ENCODE measurements at places on chromosomes 5 and 9.

DNA sequence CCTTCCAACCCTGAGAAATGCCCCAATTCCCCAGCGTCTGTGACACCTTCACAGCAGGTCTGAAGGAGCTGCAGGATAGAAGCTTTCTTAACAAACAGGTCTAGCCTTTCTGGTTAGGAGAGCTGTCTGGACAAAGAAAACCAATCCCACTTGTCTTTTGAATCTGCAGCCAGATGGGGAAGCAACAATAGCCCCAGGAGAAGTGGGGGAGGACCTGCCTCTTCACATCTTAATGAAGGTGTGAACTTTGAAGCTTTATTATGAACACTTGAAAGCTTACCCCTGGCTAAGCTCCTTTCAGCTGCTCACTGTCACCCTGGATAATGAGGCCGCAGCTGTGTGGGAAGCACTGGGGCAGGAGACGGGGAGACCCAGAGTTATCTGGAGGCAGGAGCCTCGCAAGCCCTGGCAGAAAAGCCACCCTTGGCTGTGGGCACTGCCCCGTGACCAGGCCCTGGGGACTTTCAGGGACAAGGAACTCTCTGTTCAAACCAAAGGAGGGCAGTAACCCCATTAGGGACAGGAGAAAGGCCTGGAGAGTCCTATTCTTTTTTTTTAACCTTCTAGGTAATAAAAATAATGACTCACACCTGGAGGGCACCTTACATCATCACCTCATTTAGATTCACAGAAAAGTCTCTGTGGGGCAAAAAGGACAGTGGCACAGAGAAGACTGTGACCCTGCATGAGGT, 151.8 kb upstream of the RAD23B start:
- no peak for DNase-seq

DNA sequence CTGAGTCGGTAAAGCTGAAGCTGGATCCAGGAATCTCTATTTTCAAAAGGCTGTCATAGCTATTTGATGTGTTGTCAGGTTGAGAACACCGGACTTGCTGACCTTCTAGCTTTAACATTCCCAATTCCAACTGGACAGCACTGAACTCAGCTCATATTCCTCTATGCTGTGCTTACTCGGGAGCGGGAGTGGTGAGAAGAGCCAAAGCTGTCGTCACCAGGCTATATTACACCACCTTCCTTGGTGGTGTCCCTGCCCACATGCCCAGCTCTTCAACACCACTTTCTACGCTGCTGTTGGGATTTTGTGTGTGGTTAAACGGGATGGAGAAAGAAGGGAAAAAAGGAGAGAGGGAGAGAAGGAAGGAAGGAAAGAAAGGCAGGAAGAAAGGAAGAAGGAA, 653.6 kb downstream of the RAB3C start:
- no peak for DNase-seq

- DNase-seq: peak; percentile 14
Measured at GRCh38 chr5:89769975-89770374, 639.6 kb downstream of the CETN3 start.

DNA sequence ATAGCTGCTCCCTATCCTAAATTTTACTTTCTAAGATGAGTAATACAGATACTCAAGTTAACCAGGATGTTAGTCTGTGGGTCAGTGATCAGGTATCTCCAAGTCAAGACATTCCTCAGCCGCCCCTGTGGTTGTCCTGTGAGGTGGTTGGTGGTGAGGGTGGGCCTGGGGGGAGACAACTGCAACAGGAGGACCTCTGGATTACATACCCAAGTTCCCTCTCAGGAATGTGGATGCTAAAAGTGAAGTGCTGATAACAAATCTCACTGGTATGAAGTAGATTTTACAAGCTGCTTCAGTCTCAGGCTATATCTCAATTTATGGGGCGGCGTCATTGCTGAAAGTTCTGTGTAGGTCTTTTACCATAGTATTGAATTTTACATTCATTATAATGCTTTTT, 38.3 kb downstream of the SLC1A3 start:
- DNase-seq: no peak

DNA sequence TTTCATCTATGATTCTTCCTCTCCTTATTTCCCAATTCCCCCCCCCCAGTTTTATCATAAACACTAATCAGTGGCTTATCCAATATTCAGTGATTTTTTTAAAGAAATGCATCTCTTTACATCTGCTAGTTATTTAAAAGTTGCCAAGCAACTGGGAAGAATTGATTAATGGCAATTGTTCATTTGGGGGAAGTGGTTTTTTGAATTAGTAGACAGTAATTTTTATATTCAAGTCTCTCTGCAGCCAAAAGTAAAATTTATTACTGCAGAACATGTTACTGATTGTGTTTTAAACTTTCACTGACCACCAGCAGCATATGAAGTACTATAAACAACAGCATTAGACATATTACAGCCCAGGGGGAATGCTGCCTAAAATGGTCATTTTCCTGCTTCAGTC, 308.8 kb upstream of the NREP start:
- DNase-seq: no peak

DNA sequence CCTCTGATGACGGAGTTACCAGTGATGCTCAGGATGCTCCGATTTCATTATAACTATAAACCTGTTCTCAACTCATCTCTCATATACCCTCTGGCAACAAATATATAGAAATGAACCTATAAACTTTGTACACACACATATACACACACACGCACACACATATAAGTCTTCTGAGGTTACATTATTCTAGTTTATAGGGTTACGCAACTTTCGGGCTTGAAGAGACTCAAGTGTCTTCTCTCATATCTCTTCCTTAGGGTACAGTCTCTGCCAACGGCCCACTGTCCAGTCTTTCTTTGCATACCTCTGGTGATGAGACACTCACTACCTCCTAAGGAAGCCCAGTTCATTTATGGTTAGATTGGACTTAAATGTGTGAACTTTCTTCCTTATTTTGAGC, 69.4 kb upstream of the TBC1D2 start:
- DNase-seq: no peak

DNA sequence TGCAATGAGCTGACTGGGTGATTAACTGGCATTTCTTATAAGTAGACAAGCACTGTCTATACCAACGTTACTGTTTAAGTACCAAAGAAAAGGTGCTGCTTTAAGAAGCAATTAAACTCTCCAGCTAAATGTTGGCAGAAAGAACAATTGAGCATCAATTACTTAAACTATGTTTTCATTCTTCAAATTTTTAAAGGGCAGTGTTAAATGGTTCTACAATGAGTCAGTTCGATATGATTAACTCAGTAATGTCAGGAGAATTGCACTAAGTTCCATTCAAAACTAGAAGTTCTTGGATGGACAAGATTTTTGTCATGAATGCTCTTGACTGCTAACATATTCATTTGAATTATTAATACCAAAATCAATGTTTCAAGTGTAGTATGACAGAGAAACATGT, 593.7 kb downstream of the DNAH5 start:
- DNase-seq: no peak

GRCh38 chr9:133803028-133803585, 65.0 kb upstream of the SARDH start:
- no peak for DNase-seq

DNA sequence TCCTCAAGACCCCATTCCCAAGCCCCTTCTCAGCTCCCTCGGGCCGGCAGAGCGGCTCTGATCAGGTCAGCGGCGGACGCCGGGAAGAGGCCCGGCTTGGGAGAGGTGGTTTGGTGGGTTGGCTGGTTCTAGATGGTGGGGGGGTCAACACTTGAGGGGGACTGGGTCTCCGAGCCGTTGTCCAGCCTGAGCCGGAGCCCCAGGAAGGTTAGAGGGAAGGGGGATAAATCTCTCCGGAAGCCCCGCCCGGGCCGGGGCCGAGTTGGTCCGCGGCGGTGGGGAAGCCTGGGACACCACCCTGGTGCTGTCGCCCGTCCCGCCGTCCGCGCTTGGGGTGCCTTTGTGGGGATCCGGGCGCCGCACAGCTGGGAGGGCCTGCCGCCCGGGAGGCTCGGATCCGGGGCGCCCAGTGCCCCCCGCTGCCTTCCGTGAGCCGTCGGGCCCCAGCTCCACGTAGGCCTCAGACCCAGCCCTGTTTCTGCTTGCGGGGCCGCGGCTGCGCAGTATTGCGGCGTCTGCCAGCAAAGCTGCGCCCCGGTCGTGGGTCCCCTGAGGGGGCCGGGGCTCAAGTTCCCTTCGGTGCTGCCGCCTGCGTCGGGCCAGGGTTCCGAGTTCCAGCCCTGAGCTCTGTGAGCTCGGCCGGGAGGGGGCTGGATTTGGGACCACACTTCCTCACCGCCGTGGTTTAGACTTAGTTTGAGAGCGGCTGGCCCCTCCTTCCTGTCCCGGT, 542 bp upstream of the TRIM52 start:
- no peak for DNase-seq
